ENCODE measurements at places on chromosomes 12 and 14. TPM values are rescaled to one million over a fixed set of nuclear protein-coding genes. Genes with fewer than 3 reads are reported as not detected.

Gene CSAD
- 84.3 TPM for total RNA-seq

Gene P2RX2
- total RNA-seq, result not detected

Gene LALBA
- not detected for total RNA-seq

Gene TCL1B
- total RNA-seq, result not detected

Gene FOXJ2
- total RNA-seq, result 20.1 TPM

Gene REM2
- 0.44 TPM for total RNA-seq

Gene MUCL1
- total RNA-seq, result not detected

Gene C12orf43
- 15.0 TPM for total RNA-seq

Gene EFS
- total RNA-seq, result 31.8 TPM

Gene PIANP
- total RNA-seq, result not detected

- no peak for DNase-seq
Measured at GRCh38 chr14:44309331-44309730, 197.8 kb downstream of the FSCB start.

GRCh38 chr12:108285016-108285415, 54.1 kb downstream of the CMKLR1 start:
- DNase-seq, result no peak

- DNase-seq, result no peak
Measured at GRCh38 chr12:128471491-128471890, 204.5 kb downstream of the TMEM132C start.

GRCh38 chr12:4201333-4202100, 72.0 kb upstream of the CCND2 start:
- no peak for DNase-seq

- no peak for DNase-seq
Measured at GRCh38 chr14:44291366-44291915, 215.6 kb downstream of the FSCB start.

DNA sequence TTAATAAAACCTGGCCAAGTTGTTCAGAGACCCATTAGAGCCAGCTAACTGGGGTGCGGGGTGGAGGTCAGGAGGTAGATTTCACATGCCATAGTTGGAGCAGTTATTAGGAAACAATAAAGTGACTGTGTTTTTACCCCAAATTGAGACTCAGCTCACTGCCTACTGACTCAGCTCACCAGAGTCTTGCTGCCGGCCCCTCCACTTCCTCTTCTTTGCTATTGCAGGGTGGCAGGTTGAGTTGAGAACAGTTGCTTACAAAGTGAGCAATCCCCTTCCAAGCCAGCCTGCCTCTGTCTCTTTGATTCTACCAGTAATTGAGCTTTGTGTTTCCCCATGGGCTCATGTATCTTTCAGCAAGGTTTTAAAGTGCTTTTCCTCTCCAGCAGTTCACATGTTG, 12.9 kb downstream of the ST8SIA1 start:
- DNase-seq, result no peak

DNA sequence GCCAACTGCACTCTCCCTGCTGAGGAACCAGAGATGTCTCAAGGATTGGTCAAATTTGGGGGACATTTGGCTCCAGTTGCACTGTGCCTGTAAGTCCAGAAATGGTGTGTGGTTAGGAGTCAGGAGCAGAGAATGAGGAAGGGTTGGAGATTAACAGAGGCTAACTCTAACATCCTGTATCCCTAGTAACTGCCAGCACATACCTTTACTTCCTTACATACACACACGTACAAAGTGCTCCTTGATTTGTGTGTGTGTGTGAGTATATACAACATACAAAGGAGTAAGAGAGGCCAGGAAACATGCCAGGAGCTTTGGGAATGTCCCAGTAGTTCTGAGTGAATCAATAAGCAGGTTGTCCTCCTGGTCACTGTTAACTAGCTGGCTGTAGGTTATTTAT, 39.8 kb upstream of the NRXN3 start:
- no peak for DNase-seq

- DNase-seq, result no peak
Measured at GRCh38 chr12:99284161-99284560, 363.4 kb upstream of the GARIN6 start.

- no peak for DNase-seq
Measured at GRCh38 chr12:46407361-46407760, 34.8 kb upstream of the SLC38A2 start.

GRCh38 chr12:31057671-31058070, 16.0 kb upstream of the DDX11 start:
- DNase-seq, result no peak

DNA sequence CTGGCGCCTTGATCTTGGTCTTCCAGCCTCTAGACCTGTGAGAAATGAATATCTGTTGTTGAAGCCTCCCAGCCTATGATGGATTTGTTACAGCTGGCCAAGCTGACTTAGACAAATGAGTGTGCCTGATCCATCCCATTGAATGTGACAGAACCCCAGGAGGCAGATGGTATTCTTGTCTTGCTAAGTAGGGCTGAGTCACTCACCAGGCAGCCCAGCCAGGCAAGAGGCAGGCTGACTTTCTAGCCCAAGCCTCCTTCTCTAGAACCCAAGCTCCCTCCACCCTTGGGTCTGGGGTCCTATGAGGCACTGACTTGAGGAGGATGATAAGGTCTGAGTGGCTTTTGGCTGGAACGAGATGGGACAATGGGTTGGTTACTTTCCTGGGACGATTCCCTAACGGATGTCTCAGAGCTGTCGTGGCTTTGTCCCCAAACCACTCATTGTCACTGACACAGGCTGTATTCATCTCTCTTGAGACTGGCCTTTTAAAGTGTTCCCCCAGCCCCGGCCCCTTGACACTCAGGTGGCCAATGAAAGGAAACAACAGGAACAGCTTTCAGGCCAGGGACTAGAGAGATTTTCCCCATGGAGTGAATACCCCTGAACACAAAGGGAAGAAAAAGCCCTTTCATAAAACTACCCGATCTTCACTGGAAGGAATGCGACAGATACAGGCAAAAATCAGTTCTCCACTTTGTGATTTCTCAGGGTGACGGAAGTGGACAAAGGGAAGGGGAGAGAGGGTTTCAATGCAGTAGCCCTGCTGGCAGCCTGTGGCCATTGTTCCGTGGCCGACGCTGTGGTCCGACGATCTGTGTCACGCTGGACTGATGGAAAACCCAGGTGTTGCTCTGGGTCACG, 264.2 kb downstream of the AACS start:
- no peak for DNase-seq

DNA sequence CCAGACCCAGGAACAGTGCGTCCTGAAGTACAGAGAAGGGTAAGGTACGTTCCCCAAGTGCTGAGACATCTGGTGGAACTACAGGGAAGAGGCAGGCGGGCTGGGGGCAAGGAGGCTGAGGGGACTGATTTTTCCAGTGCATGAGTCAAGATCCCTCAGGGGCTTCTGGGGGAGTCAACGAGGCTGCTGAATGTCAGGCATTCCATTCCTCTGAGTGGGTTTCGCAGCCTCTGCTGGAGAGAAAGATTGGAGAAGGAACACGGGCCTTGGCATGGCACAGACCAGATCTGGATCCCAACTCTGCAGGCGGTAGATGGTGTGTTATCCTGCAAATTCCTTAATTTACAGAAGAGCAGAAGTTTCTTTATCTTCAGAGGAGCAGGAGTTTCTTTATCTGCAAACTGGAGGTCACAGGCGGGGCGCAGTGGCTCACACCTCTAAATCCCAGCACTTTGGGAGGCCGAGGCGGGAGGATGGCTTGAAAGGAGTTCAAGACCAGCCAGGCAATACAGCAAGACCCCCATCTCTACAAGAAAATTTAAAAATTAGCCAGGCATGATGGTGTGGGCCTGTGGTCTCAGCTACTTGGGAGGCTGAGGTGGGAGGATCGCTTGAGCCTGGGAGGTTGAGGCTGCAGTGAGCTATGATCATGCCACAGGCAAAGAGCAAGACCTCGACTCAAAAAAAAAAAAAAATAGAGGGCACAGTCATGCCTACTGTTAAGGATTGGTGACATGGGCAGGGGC, 132.6 kb upstream of the MAP1LC3B2 start:
- peak; percentile 71 for DNase-seq

DNA sequence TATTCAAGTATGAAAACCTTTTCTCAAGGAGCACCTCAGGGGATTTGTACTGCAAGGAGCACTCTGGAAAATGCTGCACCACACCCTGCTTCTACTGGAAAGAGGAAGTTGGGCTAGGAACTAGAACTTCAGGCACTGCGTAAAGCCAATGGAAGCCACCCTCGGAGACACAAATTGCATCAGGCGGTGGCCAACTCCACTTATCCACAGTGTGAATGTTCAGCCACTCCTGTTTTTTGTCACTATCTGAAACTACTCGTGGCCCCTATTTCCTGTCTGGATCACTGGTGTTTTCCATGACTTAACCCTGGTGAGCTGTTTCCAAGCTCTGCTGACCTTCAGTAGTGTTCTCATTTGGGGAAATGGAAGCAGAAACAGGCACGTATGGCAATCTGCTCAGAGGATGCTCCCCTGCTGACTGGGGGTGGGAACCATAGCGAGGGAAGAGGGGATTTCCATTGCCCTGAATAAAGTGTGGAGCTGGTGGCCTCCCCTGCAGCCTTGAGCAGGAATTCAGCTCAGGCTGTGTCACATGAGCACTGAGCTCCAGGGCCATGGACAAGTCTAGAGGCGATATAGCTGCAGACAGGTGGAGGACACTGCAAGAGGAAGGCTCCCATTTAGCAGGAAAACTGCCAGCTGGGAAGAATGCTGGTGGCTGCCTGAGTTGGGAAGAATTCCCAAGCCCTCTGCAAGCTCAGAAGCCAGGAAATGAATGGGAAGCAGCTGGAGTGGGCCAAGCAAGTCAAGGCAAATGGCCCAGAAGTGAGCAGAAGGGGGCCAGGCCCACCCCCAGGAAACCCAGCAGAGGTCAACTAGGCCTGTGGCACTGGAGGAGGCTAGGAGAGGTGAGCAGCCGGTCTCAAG, 50.5 kb upstream of the RAP1B start:
- DNase-seq, result no peak

DNA sequence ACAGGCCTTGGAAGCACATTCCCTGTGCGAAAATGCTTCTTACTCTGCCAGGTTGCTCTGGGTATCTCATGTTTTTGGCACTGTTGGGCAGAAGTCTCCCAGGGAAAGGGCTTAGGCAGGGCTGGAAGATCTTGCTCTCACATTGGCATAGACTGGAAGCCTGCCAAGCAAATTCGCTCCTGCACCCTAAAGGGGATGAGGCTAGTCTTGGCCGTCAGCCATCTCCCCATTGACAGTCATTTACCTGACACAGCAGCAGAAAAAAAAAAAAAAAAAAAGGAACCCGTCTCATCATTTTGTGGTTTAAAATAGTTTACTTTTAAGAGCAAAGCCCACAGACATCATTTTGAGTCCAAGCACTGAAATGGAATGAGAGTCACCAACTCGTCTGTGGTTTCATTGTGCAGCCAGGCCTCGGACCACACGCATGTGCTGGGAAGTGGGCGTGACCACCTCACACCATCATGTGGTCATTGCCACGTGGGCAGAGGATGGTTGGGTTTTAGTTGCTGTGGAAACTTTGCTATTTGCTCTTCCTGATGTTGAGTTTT, 84.8 kb downstream of the NRXN3 start:
- DNase-seq, result no peak

DNA sequence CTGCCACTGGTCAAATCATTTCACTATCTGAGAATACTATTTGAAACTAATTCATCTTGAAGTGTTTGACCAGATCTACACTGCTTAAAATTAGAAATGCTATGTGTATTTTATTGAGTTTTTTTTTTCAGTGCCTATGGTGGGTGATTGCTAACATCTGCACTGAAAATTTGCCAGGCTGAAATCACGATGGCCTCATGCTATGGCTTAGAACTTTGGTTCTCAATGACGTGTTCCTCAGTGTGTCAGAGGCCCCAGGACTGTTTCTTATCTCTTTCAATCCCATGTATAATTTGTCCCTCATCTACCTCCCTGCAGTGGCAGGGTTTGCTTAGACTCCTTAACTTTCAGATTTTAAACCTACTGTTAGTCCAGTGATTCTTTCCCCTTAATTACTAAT, 36.2 kb upstream of the NKX2-8 start:
- no peak for DNase-seq

DNA sequence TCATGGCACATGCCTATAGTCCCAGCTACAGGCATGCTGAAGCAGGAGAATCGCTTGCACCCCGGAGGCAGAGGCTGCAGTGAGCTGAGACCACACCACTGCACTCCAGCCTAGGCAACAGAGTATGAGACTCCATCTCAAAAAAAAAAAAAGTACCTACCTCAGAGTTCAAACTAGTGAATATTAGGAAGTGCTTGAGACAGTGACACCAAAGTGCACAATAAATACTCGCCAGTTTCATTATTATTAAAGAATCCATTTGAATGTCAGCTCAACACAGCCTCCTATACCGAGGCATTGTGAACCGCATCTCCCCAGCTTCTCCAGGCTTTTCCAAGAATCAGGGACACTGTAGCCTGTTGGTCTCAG, 5.0 kb downstream of the GAPDH start:
- no peak for DNase-seq

GRCh38 chr12:103431387-103431786, 64.4 kb downstream of the C12orf42 start:
- DNase-seq, result no peak

DNA sequence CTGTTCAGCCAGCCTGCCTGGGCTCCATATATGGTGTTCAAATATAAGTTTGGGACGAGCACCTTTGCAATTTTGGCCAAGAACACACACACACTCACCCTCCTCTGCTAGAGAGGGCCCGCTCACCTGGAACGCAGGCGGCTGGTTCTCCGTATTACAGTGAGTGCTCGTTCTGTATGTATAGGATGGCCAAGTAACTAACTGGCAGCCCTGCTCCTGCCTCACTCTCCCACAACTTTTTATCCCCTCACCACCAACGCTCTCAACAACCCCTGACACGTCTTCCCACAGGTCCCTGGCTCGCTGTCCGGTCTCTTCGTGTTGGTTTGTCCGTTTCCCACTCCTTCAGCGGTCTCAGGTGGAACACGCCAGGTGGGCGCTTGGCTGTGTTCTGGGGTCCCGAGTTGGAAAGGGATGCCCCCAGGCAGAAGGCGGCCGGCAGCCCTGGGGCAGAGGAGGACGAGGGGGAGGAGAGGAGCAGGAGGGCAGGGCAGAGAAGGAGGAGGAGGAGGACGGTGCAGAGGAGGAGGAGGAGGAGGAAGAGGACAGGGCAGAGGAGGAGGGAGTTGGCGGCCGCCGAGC, 398 bp upstream of the MSRB3 start:
- no peak for DNase-seq

DNA sequence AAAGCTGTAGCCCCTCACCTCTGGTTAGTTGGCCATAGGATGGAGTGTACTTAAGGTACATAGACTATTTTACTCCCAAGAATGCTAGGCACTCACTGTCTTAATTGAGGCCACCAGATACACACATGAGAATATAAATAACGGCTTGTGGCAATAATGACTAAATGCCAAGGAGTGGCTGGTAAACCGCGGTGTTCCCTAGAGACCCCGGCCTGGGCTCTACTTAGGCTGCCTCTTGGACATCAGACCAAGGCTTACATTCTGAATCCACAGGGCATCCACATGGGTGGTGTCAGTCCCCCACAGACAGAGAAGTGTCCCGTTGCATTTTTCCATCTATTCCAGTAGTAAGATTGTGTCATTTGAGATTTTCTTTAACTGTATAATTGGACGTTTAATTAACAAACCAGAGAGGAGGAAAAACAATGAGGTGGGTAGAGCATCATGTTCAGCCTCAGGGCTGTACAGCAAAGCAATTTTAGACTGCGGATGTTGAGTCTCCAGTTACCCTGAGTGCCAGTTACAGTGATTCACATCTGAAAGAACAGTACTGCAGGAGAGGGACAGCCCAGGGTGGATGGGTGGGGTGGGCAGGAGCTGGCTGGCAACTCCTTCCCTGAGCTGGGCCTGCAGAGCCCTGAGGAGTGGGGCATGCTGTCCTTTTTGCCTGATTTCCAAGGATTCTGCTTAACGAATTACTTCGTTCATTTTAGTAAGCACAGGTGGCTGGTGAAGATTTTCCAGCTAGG, 20.5 kb downstream of the CKB start:
- DNase-seq, result no peak

All from tibial nerve (tissue), 4 donors.